ENCODE measurements at places on chromosomes 6 and 20.

- no peak for DNase-seq
These were observed 110.6 kb upstream of the GLP1R start for GRCh38 chr6:38937839-38938613.

- peak; percentile 97 for DNase-seq
These were observed 24.0 kb downstream of the FGD2 start for GRCh38 chr6:37029249-37029971.

GRCh38 chr20:46056970-46057855 is 28.2 kb downstream of the SLC12A5 start:
- peak; percentile 81 for DNase-seq

GRCh38 chr6:149224399-149224798 is 93.1 kb upstream of the TAB2 start:
- DNase-seq = no peak

GRCh38 chr6:144710207-144710606 is 425.1 kb downstream of the UTRN start:
- no peak for DNase-seq

- peak; percentile 72 for DNase-seq
These were observed 593 bp upstream of the GSTA3 start for GRCh38 chr6:52910091-52910490.

GRCh38 chr6:43368259-43369160 is 937 bp downstream of the ZNF318 start:
- DNase-seq = peak; percentile 76

GRCh38 chr20:45067558-45067957 is 33.4 kb downstream of the KCNS1 start:
- no peak for DNase-seq

DNA sequence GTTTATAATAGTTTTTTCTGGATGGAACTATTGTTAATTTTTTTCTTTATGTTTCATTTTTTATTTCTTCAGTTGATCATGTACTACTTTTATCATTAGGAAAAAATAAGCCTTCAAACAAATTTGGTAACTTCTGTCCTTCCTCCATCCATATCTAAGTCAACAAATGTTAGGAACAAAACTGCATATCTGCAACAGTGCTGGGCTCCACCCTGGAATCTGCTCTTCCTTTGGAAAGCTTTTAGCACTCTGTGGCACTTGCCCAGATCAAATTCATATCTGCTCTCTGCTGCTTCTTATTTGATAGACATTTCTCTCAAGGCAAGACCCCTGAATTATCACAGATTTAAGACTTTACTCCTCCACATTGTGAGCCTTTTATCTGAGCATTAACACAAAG is 24.3 kb upstream of the GPR63 start:
- DNase-seq = no peak

- DNase-seq = no peak
These were observed 464.5 kb upstream of the MARCKS start for GRCh38 chr6:113392551-113393055.

DNA sequence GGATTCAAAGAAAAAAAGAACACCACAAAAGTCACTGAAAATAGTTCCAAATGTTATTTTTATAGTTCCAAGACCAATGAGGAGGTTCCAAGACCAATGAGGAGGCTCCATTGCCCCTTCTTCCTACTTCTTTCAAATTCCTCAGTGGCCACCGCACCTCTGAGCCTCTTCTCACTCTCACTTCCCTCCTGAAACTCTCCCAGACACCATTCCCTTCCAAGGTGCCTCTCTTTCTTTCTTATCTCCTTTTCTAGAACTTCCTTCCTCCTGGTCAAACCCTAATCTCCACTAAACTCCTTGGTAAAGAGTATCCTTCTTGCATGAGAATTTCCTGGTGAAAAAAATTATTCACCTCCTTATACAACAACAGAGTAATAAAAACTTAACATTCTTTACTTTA is 20.4 kb upstream of the MCUR1 start:
- DNase-seq = no peak

DNA sequence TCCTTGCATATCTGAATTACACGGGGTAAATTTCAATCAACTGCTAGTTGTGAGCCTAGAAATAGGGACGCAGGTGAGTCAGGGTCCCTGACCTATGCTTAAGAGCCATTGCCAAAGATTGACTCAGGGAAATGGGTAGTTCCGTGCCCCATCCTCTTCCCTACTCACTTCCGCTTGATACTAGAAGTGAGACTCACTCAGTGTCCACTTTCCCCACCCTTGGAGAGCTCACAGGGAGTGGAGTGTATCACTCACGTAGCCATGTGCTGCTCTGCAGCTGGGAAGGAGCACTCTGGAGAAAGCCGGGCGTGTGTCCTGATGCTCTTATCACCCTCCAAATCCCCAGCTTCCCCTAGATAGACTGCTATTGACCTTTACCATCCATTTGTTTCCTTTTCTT is 543 bp upstream of the MUC22 start:
- DNase-seq = no peak

DNA sequence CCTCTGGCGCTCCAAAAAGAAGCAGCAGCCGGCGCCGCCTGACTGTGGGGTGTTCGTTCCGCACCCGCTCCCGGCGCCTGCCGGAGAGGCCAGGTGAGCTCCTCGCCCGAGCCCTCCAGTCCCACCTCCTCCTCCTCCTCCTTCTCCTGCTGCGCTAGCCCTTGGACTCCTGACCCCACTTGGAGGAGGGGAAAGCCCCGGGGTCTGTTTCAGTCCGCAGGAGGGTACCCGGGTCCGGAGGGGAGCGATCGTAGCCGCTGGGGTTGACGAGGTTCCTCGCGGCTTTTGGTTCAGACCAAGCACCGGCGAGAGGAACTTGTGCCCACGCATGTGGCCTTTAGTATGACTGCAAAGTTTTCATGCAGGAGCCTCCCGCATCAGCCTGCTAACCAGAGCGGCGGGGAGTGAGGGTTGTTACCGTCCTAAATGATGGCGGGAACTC is 493 bp downstream of the CRYBG1 start:
- peak; percentile 68 for DNase-seq

- DNase-seq = no peak
These were observed 21.7 kb upstream of the IL17A start for GRCh38 chr6:52164319-52165094.

GRCh38 chr6:34370361-34370760 is 22.1 kb downstream of the NUDT3 start:
- DNase-seq = no peak

- peak; percentile 88 for DNase-seq
These were observed 56.5 kb downstream of the CD40 start for GRCh38 chr20:46174469-46175126.

GRCh38 chr6:119627908-119628669 is 278.5 kb upstream of the MAN1A1 start:
- peak; percentile 82 for DNase-seq

GRCh38 chr6:150534553-150534952 is 65.1 kb upstream of the PLEKHG1 start:
- DNase-seq = no peak

DNA sequence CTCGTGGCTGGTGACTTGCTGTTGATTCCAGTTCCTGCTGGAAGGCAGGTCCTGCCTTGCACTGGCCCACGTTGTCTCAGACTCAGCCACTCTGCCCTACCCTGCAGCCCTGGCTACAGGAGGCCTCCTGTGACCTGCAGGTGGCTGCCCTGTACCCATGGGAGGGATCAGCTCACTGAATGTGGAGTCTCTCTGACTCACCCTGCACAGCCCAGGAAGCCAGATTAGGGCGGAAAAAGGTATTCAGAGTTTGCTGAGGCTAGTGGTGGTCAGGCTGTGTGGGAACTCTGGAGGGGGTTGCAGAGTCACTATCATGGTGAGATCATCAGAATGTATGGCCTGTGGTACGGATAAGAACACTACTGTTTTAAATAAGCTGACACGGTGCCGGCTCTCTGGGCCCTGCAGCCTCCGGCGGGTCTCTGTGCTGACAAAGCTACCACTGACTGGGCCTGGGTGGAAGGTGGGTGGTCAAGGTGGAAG is 24.7 kb upstream of the PYGB start:
- DNase-seq = peak; percentile 98

DNA sequence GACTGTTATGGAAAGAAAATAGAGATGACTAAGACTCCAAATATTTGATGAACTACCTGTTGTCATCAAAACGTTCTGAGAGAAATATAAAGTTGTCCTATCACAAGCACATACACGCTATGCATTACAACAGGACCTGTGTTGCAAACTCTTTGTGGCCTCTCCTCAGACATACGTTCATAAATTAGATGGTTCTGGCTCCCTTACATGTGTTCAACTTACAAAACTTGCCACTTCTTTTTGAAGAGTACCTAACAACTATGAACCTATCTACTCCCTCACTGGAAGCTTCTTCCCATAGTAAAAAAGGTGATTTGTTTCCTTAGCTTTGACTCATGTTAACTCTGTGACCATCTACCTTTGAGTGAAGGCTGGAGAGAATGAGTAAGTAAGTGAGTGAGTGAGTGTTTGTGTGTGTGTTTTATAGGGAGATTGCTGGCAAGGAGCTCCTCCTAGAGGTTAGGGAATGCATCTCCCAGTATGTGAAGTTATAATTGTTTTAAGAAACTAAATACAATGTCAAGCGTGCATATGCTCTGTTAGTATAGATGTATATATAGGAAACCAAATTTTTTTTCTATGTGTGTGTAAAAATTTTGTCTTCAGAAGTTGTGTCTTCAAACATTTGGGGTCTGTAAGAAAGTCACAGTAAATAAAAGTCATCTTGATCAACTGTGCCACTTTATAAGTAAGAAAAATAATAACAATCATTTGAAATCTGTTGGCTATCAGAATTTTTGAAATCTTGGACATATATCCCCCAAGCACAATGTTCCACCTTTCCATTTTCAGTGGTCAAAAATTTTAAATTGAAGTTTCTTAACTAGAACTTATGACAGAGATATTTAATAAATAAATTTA is 1211.1 kb upstream of the GJE1 start:
- no peak for DNase-seq

DNA sequence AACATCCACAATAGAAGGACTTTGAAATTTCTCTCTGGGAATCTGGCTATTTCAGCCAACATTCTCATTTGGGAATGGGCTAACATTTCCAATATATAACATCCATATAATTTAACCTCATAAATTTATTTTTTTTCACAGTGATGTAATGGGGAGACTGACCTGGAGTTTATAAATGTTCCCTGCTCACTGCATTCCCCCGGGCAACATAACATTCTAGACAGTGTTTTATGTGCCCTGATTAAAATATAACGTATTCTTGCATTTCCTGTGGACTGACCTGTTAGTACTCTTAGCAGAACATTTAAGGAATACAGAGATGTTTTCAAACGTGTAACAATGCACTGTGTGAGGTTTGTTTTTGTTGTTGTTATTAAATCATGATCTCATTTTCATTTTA is 20.9 kb downstream of the TSHZ2 start:
- DNase-seq = no peak

- no peak for DNase-seq
These were observed 48.2 kb upstream of the RALY start for GRCh38 chr20:33945391-33946081.

DNA sequence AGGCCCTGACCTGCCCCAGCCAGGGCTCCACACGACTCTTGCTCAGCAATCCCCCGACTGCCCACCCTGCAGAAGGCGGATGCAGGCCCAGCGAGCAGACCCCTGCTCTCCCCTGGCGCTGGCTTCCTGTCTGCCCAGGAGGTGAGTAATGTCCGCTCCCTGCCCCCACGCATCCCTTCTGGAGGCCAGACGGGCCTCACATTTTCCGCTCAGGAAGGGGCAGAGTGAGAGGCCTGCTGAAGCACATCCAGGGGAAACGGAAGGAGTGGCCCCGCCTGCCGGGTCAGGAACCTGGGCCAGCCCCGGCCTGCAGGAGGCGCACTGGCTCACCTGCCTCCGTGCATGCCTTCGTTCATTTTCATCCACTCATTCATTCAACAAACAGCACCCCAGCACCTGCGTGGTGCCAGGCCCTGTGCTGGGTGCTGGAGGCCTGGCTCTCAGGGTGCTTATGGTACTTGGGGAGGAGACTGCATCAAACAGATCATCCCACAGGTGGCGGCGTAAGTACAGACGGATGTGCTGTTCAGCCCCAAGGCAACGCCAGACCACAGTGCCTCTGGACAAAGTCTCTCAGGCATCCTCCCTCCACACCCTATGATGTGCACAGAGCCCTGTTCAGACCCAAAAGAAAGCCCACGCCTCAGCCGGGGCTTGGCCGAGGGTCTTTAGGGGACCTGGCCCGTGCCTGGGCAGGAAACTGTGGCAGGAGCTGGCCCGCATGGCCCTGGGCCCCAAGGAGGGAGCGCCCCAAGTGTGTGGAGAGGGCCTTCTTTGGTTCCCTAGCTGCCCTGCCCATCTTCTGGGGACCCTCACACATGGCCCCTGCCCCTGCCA is 112.1 kb downstream of the ASXL1 start:
- DNase-seq = peak; percentile 94

GRCh38 chr20:35523298-35523888 is 6.1 kb downstream of the C20orf173 start:
- DNase-seq = no peak

- DNase-seq = no peak
These were observed 27.8 kb upstream of the LGSN start for GRCh38 chr6:63347599-63347998.

- peak; percentile 58 for DNase-seq
These were observed 80.0 kb downstream of the CBFA2T2 start for GRCh38 chr20:33569802-33570391.

DNA sequence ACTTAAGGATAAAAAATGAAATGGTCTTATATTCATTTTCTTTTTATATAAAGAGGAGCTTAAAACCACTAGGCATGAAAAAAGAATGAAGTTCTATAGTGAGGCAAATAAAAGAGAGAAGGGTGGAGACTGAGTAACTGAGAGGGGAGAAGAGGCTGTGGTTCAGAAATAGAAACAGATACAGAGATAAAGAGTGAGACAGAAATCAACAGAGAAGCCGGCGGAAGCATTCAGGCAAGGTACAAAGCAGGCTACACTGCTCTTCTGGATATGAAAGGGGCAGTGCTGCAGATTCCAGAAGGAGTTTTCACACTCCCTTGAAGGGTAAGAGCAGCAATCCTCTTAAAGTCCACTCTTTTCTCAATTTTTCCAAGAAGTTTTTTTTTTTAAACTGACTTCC is 29.9 kb downstream of the NFATC2 start:
- no peak for DNase-seq

DNA sequence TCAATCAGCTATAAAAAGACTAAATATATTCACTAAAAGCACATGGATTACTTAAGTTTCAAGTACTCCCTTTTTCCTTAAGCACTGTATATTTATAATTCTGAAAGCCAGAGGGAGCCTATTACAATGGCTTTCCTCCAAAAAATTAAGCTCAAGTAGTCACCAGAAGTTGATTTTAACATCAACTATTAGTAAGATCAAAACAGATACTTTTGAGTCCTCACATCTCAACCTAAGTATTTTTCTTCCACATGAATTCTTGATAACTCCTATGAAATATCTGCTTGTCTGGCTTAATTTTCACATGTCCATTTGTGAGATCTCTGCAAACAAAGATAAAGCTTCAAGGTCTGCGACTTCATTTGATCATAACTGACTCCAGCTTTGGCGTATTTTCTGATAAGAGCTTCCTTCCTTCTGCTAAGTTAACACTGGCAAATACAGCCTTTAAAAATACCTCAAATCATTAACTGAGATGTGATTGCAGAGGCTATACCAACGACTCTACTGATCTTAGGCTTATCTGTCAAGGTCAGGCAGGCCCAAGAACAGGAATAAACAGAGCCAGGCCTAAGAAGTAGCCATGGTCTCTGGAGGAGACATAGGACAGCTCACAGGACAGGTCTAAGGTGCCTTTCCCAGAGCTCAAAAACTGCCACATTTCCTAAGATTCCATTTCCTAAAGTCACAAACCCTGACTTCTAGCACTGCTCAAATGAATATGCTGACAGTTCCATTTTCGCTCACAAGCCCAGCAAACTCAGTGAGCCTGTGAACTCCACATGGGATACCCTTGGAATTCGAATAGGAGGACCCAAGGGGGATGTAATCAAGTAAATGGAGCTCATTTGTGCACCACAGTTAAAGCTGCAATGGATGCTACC is 10.0 kb downstream of the SNX5 start:
- DNase-seq = no peak

- DNase-seq = no peak
These were observed 94.5 kb downstream of the BFSP1 start for GRCh38 chr20:17436664-17437063.
